ENCODE measurements at places on chromosomes 7 and 10. TPM values are rescaled to one million over a fixed set of nuclear protein-coding genes. Genes with fewer than 3 reads are reported as not detected.

Gene NYAP1
- total RNA-seq: 2.0 TPM

Gene SPDYE17
- not detected for total RNA-seq

Gene TMEM72
- total RNA-seq: not detected

Gene ACBD7
- total RNA-seq: 2.8 TPM

Gene GPR15LG
- total RNA-seq: not detected

Gene CYP2C8
- not detected for total RNA-seq

Gene HOXA13
- total RNA-seq: 0.22 TPM

Gene SMNDC1
- total RNA-seq: 38.5 TPM

Gene SPAM1
- not detected for total RNA-seq

Gene IGFBP1
- 2.3 TPM for total RNA-seq

Data from endothelial cell of umbilical vein (primary cell).